CD4-positive, alpha-beta T cell treated with Interleukin-21 for 1 hour (primary cell): ENCODE measurements at places on chromosomes 7 and 10.

- no peak for DNase-seq
Measured at GRCh38 chr7:120079704-120080103, 193.3 kb upstream of the KCND2 start.

- DNase-seq: no peak
Measured at GRCh38 chr7:130721486-130722277, 12.3 kb downstream of the KLF14 start.

DNA sequence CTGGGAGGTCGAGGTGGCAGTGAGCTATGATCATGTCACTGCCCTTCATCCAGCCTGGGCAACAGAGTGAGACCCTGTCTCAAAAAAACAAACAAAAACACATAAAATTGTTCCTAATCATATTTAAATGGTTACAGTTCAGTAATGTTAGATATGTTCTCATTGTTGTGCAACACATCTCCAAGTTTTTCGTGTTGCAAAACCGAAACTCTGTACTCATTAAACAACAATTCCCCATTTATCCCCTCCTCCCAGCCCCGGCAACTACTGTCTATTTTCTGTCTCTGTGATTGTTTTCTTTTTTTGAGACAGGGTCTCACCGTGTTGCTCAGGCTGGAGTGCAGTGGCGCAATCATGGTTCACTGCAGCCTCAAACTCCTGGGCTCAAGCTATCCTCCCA is 16.1 kb upstream of the PRXL2A start:
- no peak for DNase-seq

GRCh38 chr7:29231671-29232232 is 37.2 kb downstream of the CHN2 start:
- no peak for DNase-seq

DNA sequence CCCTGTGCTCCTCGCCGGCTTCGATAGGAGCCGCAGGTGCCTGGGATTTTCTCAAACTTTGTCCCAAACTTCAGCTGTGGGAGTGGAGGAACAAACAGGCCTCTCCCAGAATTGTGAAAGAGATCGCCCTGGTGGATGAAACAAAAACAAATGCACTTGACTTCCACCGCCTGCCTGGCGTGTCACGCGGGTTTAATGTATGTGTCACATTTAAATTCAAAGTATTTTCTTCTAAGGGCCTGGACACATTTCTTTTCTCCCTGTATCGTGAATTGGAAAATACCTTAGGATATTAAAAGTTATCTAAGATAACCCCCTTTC is 694 bp upstream of the WASL start:
- peak; percentile 39 for DNase-seq

DNA sequence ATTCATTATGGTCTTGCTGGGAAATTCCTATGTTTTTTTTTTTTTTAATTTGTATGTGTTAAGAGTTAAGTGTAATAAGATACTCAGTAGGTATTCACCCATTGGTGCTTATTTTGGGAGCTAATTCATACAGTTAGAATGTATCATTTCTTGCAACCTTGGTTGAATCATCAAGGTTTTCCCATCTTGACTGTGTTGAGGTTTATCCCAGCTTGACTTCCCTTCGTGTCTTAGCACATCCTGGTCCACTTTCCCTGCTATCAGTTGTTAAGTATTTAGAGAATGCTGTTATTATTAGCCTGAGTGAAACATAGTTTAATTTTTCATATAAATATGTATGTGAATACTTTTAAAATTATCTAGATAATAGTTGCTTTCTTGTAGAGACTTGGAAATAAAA is 20.8 kb downstream of the RALA start:
- no peak for DNase-seq

GRCh38 chr7:81574723-81575326 is 195.0 kb downstream of the HGF start:
- no peak for DNase-seq

- no peak for DNase-seq
Measured at GRCh38 chr10:29517352-29517923, 117.3 kb downstream of the SVIL start.

GRCh38 chr10:7385114-7385513 is 25.7 kb downstream of the SFMBT2 start:
- DNase-seq: no peak

DNA sequence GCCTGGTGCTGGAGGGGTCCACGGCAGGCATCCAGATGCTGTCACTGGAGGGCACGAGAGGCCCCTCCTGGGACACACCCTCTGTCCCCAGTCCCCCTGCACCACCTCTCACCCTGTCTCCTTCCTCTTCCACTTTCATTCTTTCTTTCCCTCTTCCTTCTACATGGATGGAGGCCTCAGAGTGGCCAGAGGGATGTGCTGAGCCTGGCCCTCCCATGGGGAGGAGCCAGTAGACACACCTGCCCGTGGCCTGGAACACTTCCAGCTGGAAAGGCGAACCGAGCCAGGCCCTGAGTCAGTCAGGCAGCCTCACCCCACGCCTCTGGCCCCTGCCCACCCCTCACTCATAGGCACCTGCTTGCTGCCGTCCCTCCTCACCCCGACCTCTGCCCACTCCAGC is 55.9 kb upstream of the MXI1 start:
- DNase-seq: no peak

DNA sequence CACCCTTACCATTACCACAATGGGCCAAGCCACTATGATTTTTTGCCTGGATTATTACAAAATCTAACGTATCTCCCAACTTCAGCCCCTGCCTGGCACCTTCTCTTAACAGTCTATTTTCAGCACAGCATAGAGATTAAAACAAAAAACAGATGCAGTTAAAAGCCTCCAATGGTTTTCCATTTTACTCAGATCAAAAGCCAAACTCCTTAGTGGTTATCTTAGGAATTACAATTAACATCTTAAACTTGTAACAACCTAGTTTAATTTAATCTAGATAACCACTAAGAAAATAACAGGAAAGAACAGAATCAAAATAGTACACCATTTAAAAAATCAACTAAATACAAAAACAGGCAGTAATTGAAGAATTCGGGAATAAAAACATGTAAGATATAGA is 43.5 kb downstream of the DNAJC1 start:
- DNase-seq: no peak

DNA sequence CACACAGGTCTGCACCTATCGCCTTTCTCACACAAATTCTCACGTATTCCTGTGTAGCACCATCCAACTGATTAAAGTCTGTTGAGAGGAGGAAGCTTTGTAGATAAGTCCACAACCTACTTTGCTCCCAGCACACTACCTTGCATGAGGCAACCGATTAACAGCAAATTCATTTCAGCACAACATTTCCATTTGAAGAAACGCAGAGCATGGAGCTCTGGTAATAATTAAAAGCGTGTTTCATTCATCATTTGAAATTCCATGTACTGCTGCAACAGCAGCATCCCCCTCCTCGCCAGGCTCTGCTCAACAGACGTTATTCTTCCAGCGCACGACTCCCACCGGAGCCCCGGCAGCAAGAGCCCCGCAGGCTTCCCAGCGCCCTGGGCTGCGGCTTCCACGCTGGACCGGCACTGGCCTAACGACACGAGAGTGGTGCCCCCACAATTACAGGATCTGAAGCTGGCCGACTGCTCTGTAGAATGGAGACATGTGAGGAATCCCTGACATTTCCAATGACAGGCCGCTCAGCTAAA is 118.8 kb downstream of the DIP2C start:
- DNase-seq: no peak

GRCh38 chr10:90718182-90718581 is 139.7 kb downstream of the HTR7 start:
- no peak for DNase-seq

DNA sequence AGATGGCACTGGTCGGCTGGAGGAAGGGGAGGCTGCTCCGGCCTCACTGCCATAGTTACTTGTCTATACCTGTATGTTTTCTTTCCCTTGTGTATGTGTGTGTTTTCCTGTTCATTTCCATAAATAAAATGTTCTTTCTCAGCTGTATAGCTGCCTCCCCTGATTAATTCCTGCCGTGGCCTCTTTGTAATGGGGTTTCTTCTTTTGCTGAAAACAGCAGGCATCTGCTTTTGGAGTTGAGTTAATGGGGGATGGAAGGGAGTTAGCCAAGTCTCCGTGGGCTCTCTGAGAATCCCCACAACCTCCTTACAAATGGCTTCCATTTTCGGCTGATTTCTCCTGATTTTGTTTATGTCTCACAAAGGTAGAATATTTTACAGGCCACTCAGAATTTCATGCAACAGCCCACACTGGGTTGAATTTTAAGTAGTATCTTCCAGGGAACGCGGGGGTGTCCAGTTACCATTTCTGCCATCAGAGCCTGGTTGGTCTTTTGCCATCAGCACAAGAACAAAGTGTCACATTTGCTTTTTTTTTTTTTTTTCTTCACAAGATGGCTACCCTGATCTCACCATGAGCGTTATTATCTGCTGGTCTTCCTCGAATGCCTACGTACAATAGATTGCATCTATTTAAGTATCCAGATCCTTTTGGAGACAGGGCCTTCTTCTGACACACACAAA is 88.1 kb upstream of the NRP1 start:
- DNase-seq: no peak

DNA sequence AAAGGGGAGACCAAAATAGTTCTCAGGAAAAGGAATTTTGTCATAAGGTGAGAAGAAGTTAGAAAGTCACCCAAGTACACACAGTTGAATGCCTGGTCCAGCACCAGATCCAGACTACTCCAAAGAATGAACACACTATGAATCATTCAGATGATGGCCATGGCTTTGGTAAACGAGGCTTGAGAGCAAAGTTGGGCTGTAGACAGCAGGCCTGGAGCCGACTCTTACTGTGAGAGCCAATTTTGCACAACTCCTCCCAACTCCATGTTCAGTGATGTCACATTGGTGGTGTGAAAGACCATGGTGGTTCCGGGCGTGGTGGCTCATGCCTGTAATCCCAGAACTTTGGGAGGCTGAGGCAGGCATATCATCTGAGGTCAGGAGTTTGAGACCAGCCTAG is 131.6 kb downstream of the PKD1L1 start:
- no peak for DNase-seq

DNA sequence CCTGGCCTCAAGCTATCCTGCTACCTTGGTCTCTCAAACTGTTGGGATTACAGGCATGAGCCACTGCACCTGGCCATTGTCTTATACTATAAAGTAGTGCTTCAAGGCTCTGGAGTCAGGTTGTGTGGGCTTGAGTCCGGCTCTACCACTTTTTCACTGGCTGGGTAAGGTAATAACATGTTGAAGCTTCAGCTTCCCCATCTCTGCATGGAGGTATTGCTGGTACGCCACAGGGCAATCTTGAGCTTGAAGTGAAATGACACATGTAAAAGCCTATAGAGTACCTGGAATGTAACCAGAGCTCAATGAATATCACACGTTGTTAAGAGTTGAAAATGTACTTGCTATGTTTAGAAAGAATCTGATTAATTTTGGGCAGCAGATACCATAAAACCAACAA is 120.8 kb downstream of the POU6F2 start:
- no peak for DNase-seq

GRCh38 chr7:48096273-48096672 is 7.2 kb downstream of the UPP1 start:
- DNase-seq: no peak

- no peak for DNase-seq
Measured at GRCh38 chr10:34786464-34786863, 28.6 kb downstream of the PARD3 start.

DNA sequence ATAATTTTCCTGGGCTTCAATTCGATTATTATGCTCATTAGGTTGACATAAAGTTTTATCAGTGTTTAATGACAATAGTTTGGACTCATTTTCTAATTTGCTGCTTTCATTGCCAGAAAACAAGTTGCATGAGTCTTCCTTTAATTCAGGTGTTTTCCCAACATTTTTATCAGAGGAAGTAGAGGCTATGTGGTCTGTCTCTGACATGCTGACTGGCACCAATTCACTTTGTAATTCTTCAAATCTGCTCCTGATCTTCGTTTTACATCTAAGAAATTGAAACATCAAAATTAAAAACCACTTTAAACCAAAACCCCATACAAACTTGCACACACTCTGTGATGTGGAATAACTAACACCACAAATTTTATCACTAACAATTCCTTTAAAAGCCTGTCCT is 10.9 kb downstream of the CCDC186 start:
- DNase-seq: no peak

- DNase-seq: no peak
Measured at GRCh38 chr7:52283335-52283734, 752.1 kb upstream of the POM121L12 start.

GRCh38 chr7:80781146-80781545 is 137.7 kb downstream of the SEMA3C start:
- no peak for DNase-seq

GRCh38 chr7:111755383-111755782 is 193.1 kb upstream of the IMMP2L start:
- no peak for DNase-seq

DNA sequence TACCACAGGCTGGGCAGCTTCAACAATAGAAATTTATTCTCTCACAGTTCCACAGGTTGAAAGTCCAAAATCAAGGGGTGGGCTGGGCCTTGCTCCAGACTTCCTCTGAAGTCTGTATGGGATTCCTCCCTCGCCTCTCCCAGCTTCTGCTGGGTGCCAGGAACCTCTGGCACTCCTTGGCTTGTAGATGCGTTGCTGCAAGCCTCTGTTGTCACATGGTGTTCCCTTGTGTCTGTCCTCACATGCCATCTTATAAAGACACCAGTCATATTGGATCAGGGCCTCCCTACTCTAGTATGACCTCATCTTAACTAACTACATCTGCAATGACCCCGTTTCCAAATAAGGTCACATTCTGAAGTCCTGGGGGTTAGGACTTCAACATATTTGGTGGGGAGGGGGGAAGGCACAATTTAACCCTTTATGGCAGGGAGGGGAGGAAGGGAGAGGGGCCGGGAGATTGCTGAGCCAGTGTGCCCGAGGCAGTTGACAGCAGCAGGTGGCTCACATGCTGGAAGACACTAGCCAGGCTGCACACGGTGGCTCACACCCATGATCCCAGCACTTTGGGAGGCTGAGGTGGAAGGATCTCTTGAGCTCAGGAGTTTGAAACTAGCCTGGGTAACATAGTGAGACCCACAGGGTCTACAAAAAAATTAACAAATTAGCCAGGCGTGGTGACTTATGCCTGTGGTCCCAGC is 18.8 kb downstream of the ZNF282 start:
- no peak for DNase-seq

DNA sequence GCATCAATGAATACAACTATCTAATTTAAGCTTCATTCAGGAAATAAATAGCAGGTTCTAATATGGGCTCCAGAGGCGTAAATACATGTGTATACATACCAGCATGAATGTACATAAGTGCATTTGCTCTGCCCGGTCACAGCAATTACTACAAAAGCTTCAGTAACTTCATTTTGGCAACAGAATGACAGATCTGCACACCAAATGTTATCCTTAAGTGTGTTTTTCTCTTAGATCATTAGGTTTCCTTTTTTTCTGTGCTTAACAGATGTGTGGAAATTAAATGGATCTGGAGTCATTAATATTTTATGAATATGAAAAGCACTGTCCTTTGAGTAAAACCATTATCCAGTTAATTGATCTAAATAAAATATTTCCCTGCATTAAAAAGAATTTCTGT is 159.0 kb upstream of the MEOX2 start:
- DNase-seq: no peak

DNA sequence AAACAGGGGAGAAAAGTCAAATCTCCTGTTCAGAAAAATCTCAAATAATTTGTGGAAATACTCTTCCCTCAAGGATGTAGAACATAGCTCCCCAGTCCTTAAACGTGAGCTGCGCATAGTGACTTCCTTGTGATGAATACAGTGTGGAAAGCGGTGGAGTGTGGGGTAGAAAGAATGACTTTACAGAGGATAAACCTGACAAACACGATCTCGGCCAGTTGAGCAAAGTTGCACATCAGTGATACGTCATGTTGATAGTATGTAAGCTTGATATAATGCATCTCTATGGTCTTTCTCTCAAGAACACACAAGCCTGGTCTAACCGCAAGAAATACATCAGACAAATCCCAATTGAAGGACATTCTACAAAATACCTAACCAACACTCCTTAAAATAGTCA is 32.0 kb upstream of the ZCCHC24 start:
- DNase-seq: no peak
